Kidney epithelial cell (primary cell): ENCODE measurements at places on chromosomes 3 and 15.

DNA sequence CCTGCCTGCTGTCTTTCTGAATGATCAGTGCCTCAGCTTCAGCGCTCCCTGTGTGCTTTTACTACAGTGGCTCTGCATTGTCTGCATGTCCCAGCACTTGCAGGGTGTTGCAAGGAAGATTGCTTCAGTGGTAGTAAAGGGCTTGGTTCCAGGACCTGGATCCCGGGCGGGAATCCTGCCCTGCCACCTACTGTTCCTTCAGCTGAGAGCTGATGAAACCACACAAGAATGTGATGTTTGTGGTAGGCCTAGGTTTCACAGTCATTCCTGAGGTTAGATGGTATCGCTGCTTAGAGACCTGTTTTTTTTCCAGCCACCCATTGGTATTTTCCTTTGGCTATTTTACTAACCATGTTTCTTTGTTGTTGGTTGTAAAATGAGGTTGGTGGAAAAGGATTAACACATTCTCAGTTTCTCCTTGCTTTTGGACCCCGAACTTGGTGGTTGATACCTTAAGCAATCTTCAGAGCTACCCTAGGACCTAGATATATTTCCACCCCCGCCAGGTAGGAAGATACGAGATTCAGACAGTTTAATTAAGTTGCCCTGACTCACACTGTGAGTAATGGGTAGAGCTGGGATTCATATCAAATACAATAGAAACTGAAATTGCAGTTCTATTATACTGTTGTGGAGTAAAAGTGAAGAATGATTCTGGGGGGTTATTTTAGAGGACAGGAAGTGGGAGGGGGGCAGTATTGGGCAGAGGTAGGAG is 11.4 kb downstream of the GPR87 start:
- DNase-seq, result peak; percentile 97

DNA sequence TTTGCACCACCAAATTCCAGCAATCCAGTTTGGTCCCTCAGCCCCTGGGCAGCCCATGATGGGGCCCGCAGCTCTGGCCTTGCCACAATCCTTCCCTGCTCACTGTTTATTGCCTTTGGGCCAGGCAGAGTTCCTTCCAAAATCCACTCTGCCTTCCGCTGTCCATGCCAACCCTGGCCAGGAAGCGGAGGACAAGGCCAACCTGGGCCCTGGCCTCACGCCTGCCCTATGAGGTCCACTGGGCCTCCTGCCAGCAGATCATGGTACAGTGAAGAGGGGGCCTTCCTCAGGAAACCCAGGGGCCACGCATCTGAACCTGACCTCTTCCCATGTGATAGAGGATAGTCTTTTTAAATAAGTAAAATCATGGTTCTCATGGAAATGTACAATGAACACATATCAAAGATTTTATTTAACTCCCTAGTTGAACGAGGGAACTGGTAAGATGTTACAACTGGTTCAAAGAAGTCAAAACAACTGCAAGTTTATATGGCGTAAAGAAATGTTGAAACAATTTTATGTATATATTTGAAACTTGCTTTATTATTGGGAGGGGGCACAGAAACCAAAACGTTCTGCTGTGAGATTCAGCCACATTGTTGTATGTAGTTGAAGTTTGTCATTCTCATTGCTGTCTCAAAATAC is 95.8 kb upstream of the TNFAIP8L3 start:
- DNase-seq, result no peak

GRCh38 chr3:79872483-79872882 is 104.7 kb upstream of the ROBO1 start:
- DNase-seq, result peak; percentile 23

GRCh38 chr15:91692596-91692995 is 160.9 kb upstream of the SLCO3A1 start:
- DNase-seq, result no peak

DNA sequence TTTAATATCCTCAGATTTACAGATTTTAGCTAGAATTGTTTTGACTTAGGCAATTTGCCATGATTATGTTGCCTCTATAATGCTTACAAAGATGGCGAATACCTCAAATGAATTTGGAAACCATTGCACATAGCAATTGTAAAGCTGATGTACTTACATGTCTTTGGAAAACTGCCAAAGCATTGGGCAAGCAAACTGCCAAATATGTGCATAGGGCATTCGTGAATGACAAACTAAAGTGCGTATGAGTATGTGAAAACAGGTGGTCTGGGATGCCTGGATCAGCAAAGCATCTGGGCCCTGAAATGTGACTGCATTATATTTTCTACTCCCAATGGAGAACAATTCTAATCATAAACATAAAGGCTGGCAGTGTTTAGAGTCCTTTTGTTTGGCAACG is 445.3 kb upstream of the ROBO1 start:
- DNase-seq, result no peak

- DNase-seq, result no peak
Observed at GRCh38 chr15:83871808-83872559, 218.1 kb downstream of the ADAMTSL3 start.

DNA sequence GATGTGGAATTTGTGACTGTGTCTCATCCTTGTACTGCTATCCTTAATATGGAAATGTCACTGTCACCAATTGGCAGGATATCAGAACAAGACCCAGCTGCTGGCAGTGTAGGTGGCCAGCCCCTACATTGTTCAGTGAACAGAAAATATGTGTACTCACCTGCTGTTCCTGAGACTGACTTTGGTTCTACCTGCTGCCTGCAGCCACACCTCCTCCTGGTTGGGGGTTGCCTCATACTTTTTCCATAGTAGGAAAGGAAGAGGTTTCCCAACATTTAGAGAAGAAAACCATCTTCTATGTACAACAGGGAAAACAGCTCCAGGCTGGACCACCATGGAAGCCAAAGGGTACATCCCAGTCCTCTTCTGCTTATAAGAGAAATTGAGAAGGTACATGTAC is 35.9 kb downstream of the SLC12A1 start:
- DNase-seq, result no peak

DNA sequence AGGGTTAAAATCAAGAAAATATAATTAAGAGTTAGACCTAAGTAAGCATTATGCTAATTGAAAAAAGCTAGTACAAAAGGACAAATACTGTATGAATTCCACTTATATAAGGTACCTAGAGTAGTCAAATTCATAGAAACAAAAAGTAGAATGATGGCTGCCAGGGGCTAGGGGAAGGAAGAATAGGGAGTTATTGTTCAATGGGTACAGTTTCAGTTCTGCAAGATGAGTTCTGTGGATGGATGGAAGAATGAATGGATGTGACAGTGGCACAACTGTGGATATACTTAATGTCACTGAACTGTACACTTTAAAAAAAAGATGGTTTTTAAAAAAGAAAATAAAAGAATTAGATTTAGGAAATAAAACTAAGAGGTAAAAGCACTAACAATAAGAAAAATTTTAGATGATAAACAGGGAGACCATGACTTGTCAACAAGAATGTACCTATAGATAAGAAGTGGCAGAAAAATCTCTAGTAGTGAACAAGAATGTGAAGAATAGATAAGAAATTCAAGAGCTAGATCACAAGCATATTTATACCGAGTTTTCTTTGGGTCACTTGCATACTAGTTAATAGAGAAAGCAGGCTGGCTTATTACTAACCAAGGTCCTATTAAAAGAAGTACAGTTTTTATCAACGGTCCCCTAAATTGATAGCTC is 5.5 kb downstream of the IFT80 start:
- DNase-seq, result no peak

DNA sequence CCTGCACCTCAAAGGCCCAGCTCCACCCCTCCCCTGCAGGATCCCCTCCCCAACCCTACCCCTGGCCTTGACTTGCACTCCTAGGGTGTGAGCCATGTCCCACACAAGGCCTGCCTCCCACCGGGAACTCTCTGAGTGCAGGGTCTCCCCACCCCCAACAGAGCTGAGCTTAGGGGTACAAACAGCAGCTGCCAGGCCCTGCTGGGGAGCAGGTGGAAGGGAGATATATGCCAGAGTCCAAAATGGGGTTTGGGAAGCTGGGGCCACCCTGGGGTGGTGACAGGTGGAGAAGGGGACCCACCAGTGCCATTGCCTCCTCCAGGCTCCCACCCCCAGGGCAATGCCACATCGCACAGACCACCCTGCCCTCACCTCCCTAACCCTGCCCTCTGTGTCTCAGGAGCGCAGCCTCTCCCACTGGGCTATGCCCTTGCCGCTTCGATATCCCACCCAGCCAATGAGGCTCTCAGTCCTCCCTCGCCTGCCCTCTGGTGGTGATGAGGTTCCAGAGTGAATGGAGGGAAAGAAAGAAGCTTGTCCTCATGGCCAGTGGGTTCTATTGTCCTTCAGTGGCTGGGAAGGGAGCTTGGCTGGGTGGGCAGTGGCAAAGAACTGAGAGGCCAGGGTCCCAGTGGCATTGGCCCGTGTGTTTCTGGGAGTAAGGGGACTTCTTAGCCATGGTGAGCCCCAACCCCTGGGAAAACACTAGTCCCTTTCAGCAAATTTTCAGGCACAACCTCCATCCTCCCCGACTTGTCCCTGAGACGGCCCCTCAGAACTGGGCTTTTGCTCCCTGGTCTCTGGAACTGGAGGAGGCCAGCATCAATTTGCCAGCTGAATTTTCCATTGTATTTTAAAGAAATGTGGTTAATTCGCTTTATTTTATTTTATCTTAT is 46.8 kb downstream of the CYP11A1 start:
- no peak for DNase-seq

- peak; percentile 78 for DNase-seq
Observed at GRCh38 chr15:79872358-79873017, 24.3 kb downstream of the MTHFS start.
